ENCODE measurements at places on chromosomes 13 and 19.

DNA sequence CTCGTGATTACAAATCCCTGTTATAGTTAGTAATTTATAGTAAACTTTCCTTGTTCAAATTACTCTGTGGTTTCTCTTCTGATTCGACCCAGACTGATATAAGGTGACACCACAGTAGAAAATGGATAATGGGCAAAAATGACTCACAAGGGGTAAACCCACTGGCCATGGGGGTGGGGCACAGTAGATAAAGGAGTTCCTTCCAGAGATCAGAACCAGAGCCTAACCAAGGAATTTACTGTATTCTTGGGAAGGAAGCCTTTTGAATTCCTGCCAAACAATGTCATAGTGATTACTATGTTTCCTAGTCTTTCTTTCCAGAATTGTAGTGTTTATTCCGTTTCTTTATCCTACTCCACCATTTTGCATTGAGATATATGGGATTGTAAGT, 21.9 kb downstream of the MIR17HG start:
- no peak for DNase-seq

DNA sequence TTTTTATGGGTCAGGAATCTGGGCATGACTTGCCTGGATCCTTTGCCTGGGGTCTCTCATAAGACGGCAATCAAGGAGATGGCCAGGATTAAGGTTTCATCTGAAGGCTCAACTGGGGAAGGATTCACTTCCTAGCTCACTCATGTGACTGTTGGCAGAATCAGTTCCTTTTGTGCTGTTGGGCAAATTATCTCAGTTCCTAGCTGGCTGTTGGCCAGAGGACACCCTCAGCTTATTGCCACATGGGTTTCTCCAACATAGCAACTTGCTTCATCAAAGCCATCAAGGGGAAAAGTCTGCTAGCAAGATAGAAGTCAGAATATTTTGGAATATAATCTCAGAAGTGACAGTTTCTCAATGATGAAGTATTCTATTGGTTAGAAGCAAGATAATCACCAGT, 12.2 kb upstream of the EVI5L start:
- DNase-seq = peak; percentile 6

DNA sequence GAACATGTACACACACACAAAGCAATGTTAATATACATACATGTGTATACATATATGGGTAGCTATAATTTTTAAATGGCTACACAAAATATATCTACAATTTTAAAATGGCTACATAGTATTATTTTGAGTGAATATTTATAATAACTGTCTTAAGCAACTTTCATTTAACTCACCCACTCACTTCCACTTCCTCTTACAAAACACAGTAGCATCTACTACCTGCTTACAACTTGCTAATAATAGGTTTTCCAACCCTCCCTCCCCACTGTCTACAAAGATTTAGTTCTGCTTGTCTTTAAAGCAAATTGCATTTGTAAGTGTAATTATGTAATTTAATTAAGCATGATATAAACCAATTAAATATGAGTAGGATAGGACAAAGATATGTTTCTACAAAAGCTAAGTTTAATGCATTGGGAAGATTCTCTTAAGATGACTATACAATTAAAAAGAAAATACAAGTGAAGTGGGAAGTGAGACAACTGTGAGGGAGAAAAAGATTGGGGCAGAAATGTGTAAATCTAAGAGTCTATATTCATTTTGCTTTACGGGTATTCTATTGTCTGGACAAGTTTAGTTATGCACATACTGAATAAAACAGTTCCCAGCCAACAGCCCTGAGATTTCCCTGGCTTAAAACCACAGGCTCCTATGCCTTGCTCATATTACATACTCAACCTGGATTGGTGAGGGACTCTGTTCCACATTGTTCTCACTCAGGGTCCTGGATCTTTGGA, 583.1 kb downstream of the EFNB2 start:
- no peak for DNase-seq

- DNase-seq = no peak
Observed at GRCh38 chr19:51361239-51361638, 4.9 kb downstream of the ETFB start.

DNA sequence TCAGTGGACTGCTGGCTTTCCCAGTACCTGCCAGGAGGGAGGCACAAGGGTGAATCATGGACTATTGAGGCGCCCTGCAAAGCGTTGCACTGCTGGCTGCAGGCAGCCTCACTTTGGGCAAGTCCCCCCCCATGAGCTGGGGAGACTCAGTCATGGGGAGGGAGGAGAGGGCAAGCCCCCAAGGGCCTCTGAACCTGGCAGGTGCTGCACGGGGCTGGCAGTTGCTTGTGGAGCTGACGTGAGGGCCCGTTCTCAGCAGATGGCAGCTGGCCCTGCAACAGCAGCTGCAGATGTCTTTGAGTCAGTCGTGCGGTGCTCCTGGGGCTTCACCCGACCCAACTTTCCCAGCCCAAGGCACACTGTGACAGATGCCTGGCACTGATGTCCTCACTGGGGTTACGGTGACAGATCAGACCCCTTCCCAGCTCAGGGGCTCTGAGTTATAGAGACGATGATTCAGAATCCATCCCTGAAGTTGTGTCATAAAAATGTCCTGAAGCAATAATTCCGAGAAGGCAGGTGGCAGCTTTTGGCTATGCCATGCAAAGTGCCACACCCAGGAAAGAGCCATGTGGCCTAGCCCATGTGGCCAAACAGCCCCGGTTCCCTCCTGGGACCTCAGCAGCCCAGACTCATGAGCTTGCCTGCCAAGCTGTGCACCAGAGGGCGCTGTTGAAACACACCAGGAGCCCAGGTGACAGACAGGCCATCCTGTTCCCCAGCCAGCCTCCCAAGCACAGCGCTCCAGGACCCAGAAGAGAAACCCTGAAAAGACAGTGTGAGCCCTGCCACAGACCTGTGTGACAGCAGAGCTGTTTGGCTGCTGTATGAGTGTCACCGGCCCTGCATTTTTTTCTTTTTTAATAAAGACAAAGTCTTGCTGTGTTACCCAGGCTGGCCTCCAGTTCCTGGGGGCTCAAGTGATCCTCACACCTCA, 53.6 kb upstream of the LDLR start:
- DNase-seq = peak; percentile 87

DNA sequence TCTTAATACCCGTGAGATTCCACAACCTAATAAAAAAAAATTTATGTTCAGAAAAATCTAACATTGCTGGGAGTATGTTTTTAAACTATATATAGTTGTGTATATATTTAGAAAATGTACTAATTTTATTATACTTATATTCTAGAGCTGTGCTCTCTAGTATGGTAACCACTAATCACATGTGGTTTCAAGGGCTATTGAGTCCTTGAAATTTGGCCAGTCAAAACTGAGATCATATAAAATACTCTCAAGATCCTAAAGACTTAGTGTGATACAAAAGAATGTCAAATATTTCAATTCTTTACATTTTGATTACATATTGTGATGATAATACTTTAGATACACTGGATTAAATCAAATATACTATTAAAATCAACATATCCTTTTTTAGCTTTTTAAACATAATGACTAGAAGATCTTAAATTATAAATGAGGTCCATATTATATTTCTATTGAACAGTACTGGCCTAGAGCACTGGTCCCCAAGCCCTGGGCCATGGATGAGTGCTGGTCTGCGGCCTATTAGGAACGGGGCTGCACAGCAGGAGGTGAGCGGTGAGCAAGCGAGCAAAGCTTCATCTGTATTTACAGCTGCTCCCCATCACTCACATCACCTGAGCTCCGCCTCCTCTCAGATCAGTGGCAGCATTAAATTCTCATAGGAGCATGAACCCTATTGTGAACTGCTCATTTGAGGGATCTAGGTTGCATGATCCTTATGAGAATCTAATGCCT, 176.5 kb upstream of the NBEA start:
- DNase-seq = no peak

DNA sequence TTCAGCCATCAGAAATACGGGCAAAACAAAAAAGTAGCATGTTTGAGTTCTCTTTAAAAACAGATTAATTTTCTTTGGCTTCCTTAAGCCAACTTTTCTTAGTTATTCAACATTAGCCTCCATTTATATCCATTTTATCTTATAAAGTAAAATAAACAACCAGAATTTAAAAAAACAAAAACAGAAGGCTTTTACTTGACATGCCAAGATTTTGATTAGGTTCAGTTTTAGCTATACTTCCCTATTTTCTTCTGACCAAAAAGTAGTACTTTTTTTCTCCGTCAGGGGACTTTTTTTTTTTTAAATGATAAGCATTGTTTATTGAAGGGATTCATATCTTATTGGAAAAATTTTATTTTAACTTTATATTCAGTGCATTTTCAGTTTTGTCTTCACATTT, 18.1 kb downstream of the RNASEH2B start:
- DNase-seq = peak; percentile 70

DNA sequence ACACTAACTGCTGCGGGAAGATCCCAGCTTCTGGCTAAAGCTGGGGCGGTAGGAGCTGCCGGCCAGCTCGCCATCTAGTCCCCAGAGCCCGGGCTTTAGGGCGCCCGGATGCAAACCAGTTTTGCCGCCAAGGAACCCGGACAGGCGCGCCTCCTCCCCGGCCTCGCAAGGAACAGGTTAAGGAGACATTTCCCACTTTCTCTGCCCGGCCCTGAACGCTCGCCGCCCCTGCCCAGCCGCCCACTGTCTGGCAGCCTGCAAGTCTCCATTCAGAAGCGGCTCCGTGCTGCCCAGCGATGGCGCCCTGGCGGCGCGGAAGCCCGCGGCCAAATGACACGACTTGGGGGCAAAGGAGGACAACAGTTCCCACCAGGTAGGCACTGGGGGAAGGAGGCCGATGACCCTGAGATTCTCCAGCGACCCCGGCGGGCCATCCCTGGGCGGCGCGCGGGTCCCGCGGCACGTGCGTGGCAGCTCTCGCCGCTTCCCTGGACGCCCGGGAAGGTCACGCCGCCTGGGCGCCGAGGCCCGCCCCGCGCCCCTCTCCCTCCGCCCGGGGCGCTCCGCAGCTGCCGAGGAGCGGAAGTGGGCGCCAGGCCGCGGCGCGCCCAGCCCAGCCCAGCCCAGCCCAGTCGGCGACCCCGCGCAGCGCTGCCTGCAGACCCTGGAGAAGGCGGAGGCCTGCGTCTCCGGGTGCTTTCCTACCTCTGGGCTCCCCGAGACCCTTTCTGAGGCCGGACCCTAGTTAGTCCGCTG, 42.2 kb upstream of the HNRNPA1L2 start:
- peak; percentile 34 for DNase-seq

- DNase-seq = no peak
Observed at GRCh38 chr13:105153611-105154010, 1381.9 kb downstream of the EFNB2 start.

- DNase-seq = peak; percentile 39
Observed at GRCh38 chr13:28421676-28422410, 73.1 kb downstream of the FLT1 start.

DNA sequence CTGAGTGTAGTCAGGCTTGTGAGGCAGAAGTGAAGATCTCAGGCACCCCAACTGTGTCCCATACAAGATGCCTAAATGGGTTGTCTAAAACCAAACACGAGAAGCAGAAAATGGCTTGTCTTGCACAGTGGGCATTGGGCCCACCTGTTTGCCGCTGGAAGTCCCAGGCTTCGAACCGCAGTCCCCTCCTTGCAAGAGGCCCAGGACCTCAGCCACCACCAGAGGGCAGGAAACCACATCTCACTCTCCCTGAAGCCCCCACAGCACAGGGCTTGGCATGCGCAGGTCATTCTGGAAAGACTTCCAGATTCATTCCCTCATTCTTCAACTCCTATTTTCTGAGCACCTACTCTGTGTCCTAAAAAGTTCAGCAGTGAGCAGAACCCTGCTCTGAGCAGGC, 973.7 kb downstream of the UQCRFS1 start:
- peak; percentile 46 for DNase-seq

DNA sequence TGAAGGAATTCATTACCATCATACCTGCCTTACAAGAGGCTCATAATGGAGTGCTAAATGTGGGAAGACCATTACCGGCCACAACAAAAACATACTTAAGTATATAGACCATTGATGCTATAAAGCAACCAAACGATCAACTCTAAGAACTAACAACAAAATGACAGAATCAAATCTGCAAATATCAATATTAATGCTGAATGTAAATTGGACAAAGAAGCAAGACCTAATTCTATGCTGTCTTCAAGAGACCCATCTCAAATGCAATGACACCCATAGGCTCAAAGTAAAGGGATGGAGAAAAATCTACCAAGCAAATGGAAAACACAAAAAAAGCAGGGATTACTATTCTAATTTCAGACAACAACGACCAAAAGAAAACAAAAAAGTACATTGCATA, 52.3 kb upstream of the GPC6 start:
- DNase-seq = no peak

DNA sequence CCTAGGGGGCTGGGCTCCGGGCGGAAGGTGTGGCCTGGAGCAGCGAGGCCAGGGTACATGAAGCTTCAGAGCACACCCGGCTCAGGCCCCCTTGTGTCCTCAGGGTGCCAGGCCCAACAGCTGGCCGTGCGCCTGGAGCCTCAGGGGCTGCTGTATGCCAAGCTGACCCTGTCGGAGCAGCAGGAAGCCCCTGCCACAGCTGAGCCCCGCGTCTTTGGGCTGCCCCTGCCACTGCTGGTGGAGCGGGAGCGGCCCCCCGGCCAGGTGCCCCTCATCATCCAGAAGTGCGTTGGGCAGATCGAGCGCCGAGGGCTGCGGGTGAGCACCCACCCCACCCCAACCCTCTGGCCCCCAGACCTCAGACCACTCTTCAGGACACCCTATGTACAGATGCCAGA, 3.2 kb downstream of the SYDE1 start:
- no peak for DNase-seq

- DNase-seq = no peak
Observed at GRCh38 chr13:113835461-113836270, 28.2 kb downstream of the GAS6 start.

DNA sequence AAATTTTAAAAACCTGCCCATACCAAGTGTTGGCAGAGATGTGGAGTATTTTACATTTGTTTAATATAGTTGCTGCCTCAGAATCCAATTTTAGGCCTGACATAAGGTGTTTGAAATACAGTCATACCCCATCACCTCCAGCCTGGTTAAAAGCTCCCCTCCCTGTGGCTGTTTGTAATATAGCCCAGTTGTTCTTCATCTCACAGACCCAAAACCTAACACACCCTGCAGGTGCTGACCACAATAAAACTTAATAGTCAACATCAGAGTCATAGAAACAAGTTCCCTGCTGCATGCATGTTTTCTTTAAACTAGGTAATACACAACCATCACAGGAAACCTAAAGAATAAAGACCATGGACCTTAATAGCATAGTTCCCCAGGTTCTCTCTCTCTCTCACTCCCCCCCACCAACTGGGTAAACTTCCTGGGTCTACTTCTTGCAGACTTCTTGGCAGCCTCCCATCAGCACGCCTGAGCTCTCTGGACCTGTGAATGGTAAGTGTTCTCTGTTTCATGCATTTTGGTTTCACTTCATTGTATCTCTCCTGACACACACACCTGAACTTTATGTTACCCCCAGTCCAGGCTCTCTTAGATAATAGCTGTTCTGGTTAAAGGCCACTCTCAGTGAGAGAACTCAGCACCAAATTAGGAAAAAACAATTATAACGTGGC, 1369.9 kb downstream of the EFNB2 start:
- DNase-seq = no peak

DNA sequence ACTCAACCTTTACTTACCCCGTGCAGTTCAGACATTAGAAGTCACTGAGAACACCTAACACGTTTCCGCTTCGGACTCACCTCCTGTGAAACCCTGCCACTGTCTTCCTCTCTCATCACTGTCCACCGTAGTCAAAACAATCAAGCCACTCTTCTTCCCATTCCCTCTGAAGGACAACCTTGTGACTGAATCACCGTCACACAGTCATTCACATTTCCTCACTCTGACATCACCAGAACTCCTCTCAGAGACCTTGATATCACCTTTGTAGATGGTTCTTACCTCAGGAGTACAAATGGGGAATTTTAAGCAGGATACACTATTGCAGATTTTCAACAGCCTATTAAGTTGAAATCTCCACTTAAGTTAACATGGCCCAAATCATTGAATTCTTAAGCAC, 1.3 kb upstream of the KBTBD6 start:
- no peak for DNase-seq

- no peak for DNase-seq
Observed at GRCh38 chr13:35927567-35928021, 203.6 kb downstream of the DCLK1 start.
